Pons (tissue), 1 donor: ENCODE measurements at places on chromosomes 13 and 19.

DNA sequence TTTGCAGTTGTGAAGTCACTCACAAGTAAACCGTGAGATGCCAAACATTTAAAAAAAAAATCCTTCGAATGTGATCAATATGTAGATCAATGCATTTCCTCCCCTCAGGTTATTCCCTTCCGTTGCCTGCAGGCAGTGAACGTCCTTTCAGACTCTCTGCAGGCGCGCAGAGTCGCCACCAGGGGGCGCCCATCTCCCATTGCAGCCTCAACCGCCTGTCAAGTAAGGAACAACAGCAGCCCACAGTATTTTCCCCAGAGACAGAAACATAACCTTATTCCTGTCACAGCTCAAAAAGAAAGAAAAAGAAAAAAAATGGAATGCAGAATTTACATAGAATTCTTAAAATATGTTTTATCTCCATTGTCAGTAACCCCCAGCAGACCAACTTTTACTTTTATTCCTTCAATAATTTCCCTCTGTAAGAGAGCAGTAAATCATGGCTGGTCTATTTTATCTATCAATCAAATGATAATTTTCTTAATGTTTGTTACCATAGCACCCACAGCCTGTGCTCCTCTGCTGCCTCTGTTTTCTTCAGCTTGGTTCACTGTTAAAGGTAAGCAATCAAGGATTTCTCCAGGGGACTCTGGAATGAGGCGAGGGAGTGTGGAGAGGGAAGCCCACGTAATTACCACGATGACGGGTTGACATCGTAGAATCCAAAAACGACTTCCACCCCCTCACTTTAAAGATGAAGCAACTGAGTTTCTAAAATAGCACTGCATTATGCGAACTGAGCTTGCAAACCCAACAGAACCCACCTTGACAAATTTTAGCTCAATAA, 637.6 kb upstream of the ARGLU1 start:
- DNase-seq: peak; percentile 70

DNA sequence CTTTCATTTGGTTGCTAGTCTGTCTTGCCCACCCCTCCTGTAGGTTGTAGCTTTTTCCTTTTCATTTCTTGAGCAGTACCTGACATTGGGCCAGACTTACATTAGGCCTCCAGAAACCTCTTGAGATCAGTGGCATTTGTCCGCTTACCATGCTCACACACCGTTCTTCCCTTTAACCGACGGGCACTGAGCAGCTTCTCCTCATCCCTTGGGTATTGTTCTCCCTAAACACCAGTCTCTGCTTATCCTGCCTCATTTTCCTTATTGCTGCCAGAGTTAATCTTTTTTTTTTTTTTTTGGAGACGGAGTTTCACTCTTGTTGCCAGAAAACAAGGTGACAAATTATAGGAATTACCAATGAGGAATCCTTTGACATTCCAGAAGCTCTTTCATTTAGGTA, 27.2 kb upstream of the KCTD4 start:
- no peak for DNase-seq

GRCh38 chr19:1300744-1301490, 15.2 kb downstream of the EFNA2 start:
- no peak for DNase-seq

DNA sequence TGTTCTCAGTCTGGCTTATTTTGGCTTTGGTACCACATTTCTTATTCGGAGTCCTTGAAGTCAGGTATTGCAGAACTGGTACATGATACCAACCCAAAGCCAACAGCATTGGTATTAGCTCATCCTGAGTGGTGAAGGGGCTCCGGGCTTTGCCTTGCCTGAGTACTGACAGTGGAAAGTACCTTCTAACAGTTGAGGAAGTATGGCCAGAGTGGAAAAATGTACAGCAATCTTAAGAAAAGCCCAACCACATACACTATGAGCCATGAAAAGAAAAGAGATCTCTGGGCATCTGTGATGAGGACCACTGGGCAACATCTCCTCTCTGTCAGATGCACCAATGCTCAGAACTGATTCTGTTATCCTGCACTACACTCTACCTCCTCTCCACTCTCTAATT, 8.3 kb downstream of the LCP1 start:
- no peak for DNase-seq

DNA sequence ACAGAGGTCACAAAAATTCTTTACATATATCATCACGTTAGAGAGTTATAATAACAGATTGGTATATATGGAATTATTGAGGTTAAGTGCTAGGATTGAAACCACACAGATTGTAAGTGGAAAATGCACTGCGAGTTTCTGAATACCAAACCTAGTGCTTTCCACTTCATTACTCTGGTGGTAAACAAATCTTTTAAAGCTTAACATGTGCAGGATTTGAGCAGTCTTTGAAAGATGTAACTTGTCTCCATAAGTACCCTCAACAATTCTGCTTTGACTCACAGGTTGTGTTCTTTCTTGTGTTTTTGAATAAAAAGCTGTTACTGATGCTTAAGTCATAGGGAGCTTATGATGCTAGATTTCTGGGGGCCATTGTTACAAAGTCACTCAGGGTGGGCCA, 314.7 kb upstream of the DACH1 start:
- DNase-seq: no peak

GRCh38 chr13:113122550-113123225, at the start of gene F10:
Gene F10, plus strand, starts transcription at chr13:113122799. Its CDS starts 57 bp downstream, at chr13:113122856.
- DNase-seq: no peak

GRCh38 chr19:34961775-34962686, 2.0 kb downstream of the ZNF792 start:
- DNase-seq: no peak

- DNase-seq: no peak
Observed at GRCh38 chr19:8097198-8097597, 44.6 kb downstream of the CCL25 start.

DNA sequence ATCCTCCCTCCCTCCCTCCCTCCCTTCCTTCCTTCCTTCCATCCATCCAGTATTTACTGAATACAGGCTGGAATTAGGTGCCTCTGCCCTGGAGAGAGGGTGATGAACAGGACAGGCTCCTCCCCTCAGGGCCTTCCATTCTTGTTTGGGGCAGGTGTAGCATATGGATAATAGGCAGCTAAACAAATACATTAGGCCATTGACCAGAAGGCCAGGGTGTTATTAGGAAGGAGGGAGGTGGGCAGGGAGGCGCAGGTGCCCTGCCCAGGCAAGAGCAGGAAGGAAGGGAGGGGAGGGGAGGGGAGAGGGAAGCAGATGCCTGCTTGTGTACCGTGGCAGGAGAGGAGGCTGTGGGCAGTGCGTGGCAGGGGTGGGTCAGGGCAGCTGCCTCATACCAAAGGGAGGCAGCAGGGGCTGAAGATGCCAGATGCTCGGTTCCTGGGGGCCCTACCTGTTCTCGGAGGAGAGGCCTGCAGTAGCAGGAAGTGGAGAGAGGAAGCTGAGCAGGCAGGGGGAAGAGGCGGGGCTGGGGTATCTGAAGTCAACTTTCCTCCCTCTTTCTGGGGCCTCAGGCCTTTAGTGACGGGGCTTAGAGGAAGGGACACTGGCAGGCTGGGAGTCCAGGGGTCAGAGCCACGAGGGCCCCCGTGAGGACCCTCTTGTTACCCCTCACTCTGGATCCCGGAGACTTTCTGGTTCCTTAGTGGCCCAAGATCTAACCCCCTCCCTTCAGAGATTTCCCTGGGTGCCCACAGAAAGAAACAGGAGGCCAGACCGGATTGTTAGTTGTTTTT, at the start of gene RINL:
TSS of gene RINL (minus strand) at position 495 of the 794 bp plus-strand sequence. CDS start 1,533 bp downstream, outside the sequence.
- no peak for DNase-seq

DNA sequence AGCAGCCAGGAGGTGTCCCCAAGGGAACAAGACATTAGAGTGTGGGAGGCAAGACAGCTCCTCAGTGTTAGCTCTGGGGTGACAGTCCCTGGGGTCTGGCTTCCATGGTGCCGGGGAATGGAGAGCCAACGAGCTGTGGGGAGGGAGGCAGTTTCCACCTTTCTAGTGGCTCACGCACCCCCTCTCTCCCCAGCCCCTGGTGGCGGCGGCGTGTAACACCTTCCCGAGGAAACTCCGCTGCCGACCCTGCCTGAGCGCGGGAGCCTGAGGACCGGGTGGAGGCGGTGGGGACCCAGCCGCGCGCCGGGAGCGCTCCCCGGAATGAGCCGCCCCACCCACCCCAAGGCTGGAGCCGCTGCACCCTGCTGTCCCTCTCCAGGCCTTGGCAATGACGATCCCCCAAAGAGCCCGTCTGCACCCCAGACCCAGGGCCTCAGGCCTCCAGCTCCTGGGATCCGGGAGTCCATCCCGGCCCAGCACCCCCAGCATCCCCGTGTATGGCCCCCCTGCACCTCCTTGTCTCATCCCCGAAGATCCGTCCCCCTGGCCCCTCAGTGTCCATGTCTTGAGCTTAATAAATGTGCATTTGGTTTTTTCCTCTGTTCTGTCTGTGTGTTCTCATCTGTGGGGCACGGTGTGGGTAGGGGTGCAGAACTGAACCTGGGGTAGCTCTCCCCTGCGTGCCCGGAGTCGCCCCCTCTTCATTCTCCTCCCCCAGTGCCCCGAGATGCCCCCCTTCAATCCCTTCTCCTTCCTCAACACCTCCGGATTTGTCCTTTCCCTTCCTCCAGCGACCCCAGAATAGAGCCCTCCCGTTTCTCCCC, 622 bp upstream of the FXYD5 start:
- no peak for DNase-seq

DNA sequence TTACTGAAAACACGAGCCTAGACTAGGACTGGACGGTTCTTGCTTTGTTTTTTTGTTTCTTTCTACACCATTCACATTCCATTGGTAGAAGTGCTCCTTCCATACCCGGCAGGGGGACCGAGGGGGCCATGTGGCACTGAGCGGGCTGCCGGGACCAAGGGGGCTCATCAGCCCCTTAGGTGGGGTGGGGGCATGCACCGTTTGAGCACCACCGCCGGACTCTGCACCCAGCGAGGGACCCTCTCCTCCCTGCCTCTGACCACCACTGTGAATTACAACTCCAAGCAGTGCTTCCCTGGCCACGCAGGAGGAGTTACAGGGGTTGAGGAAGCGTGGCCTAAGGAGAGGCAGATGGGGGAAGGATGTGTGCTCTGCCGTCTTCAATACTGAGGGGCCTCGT, 15.0 kb upstream of the CFAP97D2 start:
- DNase-seq: no peak

GRCh38 chr19:44757735-44758505, 9.4 kb downstream of the BCL3 start:
- no peak for DNase-seq
